Muscle of leg (tissue), 16 donors: ENCODE measurements at places on chromosomes 12 and 14. TPM values are rescaled to one million over a fixed set of nuclear protein-coding genes. Genes with fewer than 3 reads are reported as not detected.
A peak's percentile ranks its signal among the peaks of the same experiment; 100 is the strongest.

The GON7 gene
- total RNA-seq = 10.8 TPM

DNA sequence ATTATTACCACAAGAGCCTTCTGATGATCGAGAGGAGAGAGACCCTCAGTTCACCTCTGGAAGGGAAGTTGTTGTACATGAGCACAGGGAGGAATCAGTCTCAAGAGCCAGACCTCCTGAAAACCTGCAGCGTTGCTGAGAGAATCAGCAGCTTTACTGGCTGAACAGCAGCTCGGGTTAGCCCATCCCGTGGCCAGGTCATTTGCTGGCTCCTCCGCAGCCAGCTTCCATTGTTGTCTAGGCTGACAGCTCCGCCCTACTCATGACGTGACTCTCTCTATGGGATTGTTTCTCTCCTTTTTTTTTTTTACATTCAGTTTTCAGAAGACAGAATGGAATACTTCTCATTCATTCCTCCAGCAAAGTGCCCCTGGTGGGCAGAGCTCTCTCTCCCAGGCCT is 69.9 kb downstream of the TGFB3 start:
- DNase-seq = peak; percentile 91

DNA sequence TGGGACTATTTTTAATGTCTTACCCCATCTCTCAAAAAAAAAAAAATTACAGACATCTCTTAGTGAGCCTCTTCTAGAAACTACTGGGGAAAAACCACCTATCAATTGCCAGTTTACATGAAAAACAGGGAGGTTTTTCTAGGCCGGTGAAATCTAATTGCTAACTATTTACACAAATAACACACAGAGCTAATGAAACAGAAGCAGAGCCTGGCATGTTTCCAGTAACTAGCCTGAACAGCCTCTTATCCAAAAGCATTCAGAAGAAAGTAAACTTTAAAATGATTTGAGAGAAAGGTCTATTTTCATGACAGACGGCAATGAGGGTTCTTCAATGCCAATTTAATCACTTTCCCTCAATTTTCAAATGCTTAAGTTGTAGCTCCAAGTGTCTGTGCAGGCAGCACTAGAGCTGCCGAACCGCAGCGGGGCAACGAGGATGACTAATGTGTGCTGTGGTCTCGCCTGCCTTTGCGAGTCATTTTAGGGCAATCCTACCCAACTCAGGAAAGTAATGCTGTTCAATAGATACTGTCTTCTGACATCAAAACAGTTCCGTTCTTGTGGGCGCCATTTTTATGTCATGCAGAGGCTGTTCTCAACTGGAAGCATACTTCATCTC is 84.6 kb downstream of the SETD3 start:
- no peak for DNase-seq

The PRMT5 gene
- 41.8 TPM for total RNA-seq

The OR4K15 gene
- total RNA-seq = not detected

DNA sequence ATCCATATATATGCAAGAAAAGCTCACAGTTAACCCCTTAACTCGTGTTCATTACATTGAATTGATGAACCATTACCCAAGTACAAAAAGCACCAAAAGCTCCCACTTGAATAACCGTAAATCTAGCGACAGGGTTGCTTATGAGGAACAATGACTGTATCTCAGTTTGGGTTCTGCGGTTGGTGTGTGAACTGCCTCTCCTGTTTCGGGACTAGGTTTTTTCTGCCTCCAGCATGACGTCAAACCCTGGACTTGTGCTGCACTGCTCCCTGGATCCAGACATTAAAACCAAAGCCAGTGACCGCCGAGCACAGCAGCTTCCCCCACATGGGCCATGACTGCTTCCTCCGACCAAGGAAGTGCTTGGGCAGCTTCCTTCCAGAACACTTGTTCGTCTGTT is 77.7 kb downstream of the SETD3 start:
- no peak for DNase-seq

The MYO1H gene
- not detected for total RNA-seq

- peak; percentile 28 for DNase-seq
Measured at GRCh38 chr14:35248476-35248788, 43.8 kb upstream of the PSMA6 start.

GRCh38 chr12:4036671-4037271 is 163.6 kb upstream of the PARP11 start:
- DNase-seq = no peak
